ENCODE measurements at places on chromosomes 3 and 15.

GRCh38 chr3:32818229-32818969, 602 bp downstream of the TRIM71 start:
- DNase-seq, result peak; percentile 59

DNA sequence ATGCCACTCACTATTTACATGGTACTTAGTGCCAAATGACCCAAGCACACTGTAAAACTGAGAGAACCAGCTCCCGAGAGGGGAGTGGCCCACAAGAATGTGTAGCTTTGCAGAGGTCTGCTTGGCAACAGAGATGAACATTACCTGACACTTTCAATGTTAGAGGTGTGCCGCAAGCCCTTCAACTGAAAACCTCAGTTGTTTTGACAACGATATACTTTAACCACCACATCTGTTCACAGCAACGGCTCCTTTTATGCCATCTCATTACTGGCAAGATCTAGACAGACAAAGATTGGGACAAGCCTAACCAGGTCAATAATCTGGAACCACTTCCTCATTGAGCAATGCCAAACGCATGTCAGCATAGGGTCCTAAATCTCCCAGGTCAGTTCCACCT, 23.7 kb downstream of the NEK10 start:
- no peak for DNase-seq

GRCh38 chr3:31836131-31837075, 144.7 kb downstream of the OSBPL10 start:
- no peak for DNase-seq

GRCh38 chr3:150302246-150302645, 105.9 kb upstream of the TSC22D2 start:
- no peak for DNase-seq

DNA sequence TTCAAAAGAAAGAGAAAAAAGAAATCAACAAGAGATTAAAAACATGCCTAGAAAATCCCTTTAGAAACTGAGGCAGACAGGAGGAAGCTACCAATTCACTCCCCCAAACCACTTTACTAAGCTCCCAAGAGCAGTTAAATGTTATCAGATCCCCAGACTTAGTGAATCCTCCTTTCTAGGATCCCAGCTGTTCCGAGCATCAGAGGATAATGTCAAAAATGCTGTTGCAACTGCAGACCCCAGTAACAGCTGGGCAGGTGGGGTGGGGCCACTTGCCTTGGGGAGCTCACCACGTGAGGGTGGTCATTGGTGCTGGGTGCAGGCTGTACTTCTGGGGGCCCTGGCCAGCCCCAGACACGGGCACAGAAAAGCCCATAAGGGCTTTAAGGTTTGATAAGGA, 9.1 kb downstream of the POMGNT2 start:
- no peak for DNase-seq

- DNase-seq, result no peak
Observed at GRCh38 chr3:5190147-5190791, 2.8 kb downstream of the EDEM1 start.

GRCh38 chr15:101765772-101766456, 37.4 kb upstream of the OR4F6 start:
- DNase-seq, result no peak

DNA sequence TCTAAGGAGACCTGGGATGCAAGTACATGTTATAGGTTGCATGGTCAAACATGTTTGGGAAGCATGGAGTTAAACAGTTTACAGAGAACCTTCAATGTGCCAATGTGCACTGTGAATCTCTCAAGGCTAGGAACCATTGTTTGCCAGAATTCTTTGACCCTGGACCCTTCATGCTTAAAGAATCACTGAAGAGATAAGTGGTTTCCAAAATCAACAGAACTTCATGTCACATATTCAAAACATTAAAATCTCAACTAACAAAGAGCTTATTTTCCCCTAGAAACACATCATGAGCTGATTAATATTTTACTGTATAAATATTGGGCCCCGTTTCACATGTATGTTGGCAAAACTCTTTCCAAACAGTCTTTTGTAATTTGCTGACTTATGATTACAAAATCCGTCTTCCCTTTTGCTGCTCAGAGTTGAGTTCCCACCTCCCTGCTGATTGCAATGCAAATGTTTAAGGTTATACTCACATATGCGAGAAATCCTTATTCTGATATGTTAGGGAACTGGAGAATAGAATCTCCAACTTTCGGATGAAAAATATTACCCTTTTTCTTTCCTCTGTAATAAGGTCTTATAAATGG, 380.2 kb downstream of the DIPK2A start:
- no peak for DNase-seq

DNA sequence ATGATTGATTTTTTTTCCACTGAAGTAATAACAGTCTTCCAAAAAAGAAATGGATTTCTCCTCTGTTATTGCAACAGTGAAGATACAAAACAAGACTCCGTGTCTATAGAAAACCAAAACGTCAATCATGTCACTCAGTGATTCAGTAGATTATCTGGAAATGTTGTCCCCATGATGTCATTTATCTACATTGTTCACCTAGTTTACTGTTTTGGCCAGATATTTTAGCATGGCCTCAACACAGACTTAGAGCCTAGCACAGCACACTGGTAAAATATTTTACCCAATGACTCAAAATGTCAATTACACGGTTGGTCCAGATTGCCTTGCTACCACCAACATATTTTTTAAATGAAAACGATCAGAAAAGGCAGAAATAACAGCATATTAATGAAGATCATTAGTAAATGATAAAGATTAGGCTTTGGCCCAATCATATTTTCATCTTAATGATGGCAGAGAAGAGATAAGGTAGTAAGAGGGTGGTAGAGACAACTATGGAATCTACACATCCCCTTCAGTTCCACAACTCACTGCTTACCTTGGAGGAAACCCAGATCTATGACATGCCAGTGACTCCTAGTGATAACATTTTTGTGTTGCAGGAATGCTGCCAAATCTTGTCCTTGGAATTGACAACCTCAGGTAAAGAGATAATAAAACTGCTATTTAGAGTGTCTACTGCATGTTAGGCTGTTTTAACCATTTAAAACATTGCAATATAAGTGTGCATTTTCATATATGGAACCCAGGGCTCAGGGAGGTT, 347.7 kb upstream of the ARPP21 start:
- DNase-seq, result no peak

- no peak for DNase-seq
Observed at GRCh38 chr3:14564741-14565140, 24.6 kb upstream of the GRIP2 start.

GRCh38 chr3:37670961-37671483, 190.7 kb upstream of the CTDSPL start:
- DNase-seq, result peak; percentile 14

GRCh38 chr15:98830034-98830634, 177.5 kb downstream of the PGPEP1L start:
- DNase-seq, result no peak

- DNase-seq, result peak; percentile 55
Observed at GRCh38 chr15:40340740-40341400, at the start of gene CCDC9B. Gene CCDC9B (minus strand): TSS chr15:40340939. CDS start chr15:40340819, 120 bp downstream.

GRCh38 chr3:160754371-160754854, 1.6 kb upstream of the PPM1L start:
- peak; percentile 74 for DNase-seq

- DNase-seq, result no peak
Observed at GRCh38 chr3:86949850-86950249, 41.1 kb downstream of the VGLL3 start.

DNA sequence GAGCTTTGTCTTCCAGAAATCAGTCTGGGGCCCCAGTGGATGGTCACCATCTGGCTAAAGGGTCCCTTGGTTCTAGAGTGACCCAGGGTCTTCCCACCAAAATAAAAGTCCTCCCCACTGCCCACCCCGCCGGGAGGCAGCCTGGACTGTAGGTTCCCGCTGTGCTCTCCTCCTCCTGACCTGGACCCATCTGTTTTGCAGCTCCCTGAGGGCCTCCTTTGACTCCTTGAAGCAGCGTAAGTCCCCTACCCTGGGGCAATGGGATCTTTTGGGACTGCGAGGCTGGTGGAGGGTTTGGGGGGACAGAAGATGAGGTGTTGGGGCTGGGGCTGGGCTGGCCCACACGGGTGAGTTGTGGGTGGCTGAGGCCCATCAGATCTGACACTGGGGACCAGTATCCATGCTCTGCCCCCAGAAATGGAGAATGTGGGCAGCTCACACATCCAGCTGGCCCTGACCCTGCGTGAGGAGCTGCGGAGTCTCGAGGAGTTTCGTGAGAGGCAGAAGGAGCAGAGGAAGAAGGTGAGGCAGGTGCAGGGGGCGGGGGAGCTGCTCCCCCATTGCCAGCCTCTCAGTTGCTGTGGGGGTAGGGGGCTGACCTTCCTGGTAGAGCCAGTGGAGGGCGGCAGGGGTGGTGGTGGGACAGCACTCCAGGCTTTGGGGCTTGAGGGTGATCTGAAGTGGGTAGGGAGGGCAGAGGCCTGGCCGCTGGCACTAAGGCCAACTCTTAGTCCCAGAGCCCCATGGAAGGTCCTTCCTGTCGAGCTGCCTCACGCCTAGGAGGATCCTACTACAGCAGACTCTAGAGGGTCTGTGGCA, 30.4 kb downstream of the PSTPIP1 start:
- DNase-seq, result peak; percentile 1

GRCh38 chr15:88878720-88879184, 16.6 kb downstream of the HAPLN3 start:
- DNase-seq, result peak; percentile 82

DNA sequence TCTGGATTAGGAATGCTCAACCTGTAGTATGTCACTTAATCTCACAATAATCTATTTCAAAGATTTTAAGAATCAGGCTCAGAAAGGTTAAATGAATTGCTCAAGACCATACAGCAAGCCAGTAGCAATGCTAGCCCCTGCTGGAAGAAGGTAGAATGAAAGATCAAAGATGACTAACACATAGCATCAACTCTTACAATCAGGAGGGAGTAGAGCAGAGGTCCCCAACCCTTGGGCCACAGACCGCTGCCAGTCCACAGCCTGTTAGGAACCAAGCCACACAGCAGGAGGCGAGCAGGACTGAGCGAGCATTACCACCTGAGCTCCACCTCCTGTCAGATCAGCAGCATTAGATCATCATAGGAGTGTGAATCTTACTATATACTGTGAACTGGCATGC, 15.5 kb upstream of the GATM start:
- no peak for DNase-seq

DNA sequence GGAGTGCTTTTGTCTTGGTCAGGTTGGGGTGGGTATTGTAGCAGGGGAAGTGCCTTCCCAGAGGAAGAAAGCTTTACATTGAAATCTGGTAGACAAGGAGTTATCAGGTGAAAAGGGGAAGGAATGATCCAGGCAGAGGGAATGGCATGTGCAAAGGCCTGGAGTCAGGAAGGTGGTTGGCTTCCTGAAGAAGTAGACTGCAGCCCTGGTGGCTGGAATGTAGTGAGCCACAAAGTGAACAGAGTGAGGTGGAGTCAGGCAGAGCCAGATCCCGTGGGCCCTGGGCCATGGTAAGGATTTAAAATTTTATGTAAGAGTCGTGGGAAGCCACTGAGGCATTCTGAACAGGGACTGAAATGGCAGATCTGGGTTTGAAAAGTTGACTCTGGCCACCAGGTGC, 58.3 kb downstream of the RAB11A start:
- no peak for DNase-seq

DNA sequence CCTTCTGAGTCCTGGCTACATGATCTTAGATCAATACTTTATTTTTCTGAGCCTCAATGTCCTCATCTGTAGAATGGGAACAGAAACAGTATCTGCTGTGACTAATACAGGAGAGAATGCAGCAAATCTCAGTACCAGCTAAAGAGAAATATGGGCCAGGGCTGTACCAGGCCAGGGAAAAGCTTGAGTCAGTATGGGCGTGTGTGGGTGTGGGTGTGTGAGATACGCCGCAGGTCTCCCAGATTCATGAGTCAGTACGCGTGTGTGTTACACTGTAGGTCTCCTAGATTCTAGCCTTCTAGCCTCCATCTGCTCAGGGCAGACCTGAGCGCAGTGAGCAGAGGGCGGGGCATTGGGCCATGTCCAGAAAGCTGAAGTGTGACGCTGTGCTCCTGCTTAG, 15.2 kb downstream of the GNAI2 start:
- DNase-seq, result no peak

DNA sequence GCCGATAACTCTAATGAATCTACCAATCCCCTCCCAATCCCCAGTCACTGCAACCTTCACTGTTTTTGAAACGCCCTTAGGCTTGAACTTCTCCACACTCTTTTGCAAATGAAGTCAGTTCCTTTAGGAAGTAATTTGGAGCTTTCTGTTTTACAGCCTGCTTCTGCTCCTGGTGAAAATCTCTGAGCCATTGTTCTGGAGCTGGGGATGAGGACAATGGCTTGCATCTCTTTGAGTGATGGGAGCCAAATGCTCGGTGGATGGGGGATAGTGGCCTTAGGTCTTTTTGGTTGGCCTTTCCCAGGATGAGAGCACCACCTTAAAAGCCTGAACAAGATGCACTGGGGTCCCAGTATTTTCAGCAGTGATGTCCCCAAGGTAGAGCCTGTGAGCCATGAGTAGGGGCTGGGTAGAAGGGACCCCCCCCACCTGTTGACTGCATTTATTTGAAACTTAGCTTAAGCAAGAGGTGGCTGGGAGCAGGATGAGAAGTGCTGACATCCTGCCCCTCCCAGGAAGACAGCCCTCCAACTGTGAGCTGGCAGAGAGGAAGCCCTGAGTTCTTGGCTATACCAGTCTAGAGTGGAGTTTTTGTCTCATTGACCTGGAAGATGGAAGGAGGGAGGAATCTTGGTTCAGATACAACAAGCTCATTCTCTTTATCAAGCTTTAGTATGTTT, 7.6 kb upstream of the MYO5C start:
- no peak for DNase-seq

DNA sequence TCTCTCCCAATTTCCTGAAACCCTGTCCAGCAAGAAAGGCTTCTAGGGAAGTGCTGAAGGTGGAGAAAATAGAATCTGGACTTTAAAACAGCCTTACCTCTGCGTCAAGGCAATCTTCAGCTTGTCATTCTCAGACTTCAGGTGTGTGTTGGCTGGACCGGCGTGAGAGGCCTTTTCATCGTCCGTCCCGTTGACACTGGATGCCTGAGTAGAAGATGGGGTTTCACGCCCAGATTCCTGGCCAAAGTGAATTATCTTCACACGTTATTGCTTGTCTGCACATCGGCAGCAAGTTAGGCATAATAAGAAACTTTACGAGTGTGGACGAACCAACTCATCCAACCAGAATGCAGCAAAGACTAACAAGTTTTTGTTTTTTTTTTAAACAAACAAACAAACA, 49.5 kb downstream of the WHAMM start:
- DNase-seq, result no peak

DNA sequence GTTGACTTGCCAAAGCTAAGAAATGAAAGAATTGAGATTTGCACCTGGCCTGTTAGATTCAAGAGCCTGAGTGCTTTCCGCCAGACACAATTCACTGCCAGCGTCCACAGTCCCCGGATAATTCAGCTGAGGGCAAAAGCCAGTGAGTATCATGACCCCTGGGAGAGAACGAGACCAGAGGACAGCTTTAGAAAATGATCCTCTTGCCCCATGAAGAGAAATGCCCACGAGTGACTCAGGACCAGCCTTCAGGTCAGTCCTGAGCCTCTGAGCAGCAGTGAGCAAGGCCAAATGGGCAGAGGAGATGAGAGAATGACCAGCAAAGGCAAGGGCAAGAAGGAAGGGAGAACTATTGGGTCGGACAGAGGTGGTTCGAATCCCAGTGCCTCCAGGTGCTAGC, 273.5 kb downstream of the FAM43A start:
- no peak for DNase-seq

Measured in neural progenitor cell (in vitro differentiated cells).